SK-N-SH treated with all-trans-retinoic acid at 6 μM for 48 hours (cell line): ENCODE measurements at places on chromosomes 6 and 20.

DNA sequence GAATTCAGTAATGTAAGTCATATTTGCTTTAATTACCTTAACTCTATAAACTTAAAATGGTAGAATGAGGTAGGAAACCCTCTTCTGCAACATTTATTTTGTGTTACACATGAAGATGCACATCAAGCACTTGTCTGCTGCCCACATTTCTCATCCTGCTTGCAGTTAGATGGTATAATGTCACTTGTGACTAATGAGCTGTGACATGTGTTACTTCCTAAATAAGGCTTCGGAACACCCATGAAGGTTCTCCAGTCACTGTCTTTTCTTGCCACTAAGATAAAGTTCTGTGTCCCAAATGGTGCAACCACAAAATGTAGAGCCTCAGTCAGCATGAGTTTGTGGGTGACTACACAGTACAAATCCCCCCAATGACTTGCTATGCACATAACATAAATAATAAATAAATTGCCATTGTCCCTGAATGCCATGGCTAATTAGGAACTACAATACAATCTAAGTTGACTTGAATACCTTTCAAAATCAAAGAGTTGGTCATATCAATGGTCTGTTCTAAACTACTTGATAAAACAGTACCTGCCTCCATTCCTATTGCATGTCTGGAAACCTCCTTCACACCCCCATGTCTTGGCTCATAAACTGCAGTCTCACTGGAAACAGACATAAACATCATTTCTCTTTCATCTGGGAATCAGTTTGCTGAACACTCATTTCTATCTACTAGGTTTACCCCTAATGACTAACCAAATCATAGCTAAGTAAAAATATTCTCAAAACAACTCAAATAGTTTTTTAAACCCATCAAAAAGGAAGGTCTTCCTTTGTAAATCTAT lies 157.2 kb downstream of the PTPRK start:
- ATAC-seq: no peak

DNA sequence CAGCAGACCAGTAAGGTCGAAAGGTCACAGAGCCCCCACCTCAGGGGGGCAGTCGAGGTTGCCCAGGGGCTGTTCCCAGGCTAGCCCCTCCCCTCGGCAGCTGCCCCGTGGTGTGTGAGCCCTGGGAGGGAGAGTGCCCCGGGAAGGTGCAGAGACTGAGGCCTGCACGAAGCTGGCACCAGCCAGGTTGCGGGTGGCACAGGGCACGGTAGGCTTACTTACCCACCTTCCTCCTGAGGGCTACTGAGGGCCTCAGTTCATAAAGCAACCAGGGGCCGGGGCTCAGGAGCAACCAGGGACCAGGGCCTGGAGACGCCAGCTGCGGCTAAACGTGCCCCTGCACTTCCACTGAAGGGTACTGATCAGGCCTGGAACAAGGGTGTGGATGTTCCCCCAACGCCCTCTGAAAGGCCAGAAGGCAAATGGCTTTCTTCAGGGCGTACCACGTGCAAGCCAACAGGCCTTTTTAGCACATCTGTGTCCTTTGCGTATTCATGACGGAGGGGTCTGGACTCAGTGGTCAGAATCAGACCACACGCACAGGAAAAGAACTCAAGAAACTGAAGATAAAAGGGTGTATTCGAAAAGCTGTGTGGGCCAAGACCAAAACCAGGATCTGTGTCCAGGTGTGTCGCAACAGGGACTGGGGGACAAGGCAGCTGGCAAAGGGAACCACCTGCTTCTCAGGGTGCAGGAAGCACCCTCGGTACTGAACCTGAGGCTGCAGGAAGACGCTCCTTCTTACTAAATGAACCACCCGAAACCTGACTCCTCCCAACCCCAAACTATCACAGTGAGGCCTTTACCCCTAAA lies 24.5 kb upstream of the TCFL5 start:
- ATAC-seq: no peak

GRCh38 chr6:47512872-47513271 lies 35.3 kb downstream of the CD2AP start:
- ATAC-seq: no peak

- no peak for ATAC-seq
These were observed 174.9 kb downstream of the HS3ST5 start for GRCh38 chr6:114167583-114168576.

DNA sequence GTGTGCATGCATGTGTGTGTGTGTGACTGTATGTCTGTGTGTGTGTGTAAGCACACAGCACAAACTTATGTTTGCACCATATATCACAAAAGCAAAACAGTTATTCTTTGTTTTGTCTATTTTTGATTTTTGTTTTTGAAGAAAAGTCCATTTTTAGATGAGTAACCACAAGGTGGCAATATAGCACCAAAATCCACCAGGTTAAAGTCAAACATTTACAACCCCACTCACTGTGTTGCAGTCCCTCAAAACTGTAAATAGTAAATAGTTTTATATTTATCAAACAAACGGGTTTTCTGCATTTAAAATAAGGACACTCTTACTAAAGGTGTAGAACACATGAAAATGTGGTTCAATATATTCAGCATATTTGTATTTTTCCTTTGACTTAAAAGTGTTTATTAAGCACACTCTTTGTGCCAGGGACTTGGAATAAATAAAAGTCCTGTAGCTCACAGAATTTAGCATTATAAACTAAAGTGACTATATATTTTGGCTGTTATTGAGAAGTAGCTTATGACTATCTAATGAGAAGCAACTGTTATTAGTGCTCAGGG lies 118.5 kb downstream of the GFRAL start:
- 0 out of 3 replicates have a peak, but pooled peaks have one; percentile 32 for ATAC-seq

- ATAC-seq: no peak
These were observed 48.3 kb downstream of the PROKR2 start for GRCh38 chr20:5268449-5268848.

DNA sequence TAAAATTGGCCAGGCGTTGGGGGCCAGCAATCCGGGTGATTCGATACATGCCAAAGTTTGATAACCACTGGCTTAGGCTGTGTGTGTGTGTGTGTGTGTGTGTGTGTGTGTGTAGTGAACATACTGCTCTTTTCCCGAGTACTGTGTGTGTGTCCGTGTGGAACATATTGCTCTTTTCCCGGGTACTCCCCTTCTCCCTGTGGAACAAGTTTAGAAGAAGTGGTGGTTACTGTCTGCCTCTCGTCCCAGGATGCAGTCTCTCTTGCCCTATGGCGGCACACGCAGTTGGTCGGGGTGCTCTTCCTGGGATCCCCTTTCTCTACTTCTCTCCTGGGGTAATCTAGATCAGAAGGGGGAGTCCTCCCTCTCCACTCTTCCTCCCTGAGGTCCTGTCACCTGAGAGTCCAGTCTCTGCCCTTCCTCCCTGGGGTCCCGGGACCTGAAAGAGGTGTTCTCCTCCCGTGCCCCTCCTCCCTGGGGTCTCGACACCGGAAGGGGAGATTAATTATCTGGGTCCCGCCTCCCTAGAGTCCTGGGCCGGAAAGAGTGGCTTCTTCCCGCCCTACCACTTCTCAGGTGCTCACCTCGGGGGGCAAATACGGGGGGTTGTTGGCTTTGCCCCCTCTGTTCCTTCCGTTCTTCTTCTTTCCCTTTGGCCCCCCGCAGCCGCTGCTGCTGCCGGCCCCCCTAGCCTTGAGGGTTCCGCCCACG lies 516 bp downstream of the GTPBP2 start:
- no peak for ATAC-seq

- ATAC-seq: no peak
These were observed 25.0 kb downstream of the LRRN4 start for GRCh38 chr20:6028818-6029217.
